D721Med (cell line): ENCODE measurements at places on chromosomes 6 and 20.

DNA sequence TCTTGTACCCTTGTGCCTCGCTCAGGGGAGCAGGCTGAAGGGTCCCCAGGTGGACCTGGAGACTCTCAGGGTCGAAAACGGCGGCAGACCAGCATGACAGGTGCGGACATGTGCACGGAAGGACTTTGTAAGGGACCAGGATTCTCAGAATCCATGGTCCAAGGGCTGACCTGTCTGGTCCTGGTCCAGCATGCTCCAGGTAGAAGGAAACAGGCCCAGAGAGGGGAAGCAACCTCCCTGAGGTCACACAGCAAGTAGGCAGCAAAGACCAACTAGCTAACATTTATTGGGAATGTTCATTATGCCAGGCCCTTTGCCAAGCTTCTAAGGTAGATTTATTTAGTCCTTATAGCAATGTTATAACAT is 5.9 kb downstream of the CDKN1A start:
- DNase-seq = no peak

GRCh38 chr6:8707956-8708772 is 272.8 kb upstream of the SLC35B3 start:
- no peak for DNase-seq

- DNase-seq = no peak
Measured at GRCh38 chr6:123519189-123519505, 117.6 kb downstream of the TRDN start.

GRCh38 chr6:148138573-148138972 is 204.1 kb upstream of the SASH1 start:
- DNase-seq = no peak

DNA sequence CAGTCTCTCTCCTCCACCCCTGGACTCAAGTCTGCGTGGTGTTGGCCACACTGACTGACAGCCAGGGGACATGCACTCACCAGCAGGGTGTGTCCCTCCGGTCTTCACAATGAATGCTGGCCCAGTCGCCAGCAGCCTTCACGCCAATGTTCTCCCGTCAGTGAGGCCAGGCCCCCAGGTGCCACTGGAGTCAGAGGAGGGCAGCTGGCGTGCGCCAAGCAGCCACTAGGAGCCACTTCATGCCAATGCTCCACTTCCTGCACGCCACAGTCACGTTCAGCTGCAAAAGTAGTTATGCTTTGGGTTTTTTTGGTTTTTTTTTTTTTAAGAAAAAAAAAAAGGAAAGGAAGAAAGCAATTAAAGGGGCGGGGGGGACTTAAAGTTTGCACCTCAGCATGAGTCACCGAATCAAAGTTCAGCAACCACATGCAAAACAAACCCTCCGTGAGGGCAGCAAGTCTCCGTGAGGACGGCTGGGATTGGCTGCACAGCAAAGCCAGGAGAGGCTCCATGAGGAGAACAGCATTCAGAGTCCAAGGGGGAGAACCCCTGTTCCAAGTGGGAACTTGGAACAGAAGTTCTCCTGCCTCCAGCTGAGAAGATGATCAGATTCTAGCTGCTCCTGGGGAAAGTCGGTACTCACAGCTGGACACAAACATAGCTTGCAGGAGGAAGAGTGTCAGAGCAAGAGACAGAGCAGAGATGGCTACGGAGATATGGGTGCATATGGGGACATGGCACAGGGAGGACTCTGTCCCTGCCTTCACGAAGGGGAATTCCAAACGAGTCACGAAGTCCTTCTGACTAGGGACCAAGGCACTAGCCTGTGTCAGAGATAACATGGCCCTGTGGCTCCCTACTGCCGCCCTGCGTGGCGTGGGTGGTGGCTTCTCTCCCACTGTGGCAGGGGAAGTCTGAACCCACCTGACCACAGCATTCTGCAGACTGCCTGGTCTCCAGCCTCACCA is at the start of gene ZC3H12D:
ZC3H12D (minus strand) TSS at position 282 of the 968 bp plus-strand sequence. CDS start 10,471 bp downstream, outside the sequence.
- DNase-seq = no peak

DNA sequence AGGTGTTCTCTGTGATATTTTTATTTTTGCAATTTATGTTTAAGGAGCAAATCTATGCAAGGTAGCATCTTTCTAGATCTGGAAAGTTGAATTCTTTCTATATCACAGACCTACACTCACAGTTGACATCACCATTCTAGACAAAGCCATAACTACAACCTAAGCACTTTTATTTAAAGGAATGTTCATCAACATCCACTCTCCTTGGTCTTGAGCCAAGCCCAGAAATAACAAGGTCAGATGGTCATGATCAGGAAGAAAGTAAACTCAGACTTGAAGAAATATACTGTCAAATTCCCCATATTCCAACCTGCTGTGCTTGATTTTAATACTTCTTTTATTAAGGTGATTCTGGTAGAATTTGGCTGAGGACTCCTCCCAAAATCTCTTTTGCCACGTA is 32.2 kb downstream of the MMUT start:
- no peak for DNase-seq

GRCh38 chr6:138129190-138129589 is 22.0 kb upstream of the PERP start:
- DNase-seq = no peak

- DNase-seq = no peak
Measured at GRCh38 chr6:111724039-111724438, 118.4 kb upstream of the TRAF3IP2 start.

DNA sequence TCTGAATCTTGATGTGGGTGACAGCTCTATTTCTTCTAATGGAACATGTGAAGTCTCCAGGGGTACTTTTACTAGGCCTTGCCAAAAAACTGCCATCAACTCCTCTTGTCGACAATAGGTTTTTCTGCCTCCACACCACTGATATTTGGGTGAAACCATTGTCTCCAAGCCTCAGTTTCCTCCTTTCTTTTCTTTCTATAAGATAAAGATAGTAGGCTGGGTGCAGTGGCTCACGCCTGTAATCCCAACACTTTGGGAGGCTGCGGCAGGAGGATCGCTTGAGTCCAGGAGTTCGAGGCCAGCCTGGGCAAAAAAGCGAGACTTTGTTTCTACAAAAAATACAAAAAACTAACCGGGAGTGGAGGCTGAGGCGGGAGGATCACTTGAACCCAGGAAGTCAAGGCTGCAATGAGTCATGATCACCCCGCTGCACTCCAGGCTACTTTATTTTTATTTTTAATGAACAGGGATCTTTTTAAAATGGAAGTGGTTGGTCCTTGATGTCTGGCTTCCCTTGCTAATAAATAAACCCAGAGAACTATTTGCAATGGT is 159.9 kb upstream of the TNFAIP3 start:
- no peak for DNase-seq
